ENCODE measurements at places on chromosomes 2 and 18. TPM values are rescaled to one million over a fixed set of nuclear protein-coding genes. Genes with fewer than 3 reads are reported as not detected.
A peak's percentile ranks its signal among the peaks of the same experiment; 100 is the strongest.

GRCh38 chr2:241892299-241893137, 23.0 kb downstream of the RTP5 start:
- H3K27ac ChIP-seq, result no peak overlapping the region
- no peak overlapping the region for H3K4me3 ChIP-seq
- H3K36me3 ChIP-seq, result no peaks in the 10 kb centered on the region
- H3K27me3 ChIP-seq, result no peaks in the 10 kb centered on the region
- peak; percentile 11 for DNase-seq

- H3K4me3 ChIP-seq, result no peak overlapping the region
- H3K36me3 ChIP-seq, result peaks cover 91% of the 10 kb centered on the region
- H3K4me1 ChIP-seq, result no peaks in the 10 kb centered on the region
- DNase-seq, result no peak
- H3K27me3 ChIP-seq, result no peaks in the 10 kb centered on the region
- no peak overlapping the region for H3K27ac ChIP-seq
Observed at GRCh38 chr18:23547306-23547705, 39.0 kb downstream of the NPC1 start.

DNA sequence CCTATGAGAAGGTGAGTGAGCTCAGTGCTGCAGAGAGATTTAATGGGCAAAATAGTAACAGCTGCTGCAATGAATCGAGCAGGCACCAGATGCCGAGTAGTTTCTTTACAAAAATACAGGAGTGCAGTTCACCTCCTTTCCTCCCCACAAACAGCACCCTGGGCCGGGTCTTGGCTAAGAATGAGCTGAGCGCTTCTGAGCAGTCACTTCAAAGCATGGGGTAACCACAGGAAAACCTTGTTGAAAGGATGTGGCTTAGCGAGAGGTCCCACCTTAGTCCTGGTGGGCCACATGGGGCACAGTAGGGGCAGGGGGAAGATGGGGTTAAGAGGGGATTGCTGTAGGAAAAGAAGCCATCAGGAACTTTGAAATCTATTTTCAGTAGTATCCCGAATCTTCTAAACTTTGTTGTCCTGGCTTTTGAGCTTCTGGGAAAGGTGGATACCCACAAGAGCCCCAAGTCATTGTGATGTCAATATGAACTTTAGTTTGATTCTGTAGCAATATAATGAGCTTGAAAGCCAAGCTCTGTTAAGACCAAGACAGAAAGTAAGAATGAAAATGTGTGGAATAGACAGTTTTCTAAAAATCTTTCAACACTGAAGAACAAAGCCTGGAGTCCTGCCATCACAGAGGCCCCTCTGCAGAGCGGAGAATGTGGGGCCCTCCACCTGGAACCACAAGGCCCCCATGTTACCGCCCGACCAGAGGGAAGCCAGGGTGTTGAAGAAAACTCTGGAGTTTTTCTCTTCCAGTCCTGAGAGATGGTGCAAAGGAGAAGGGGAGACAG, 101.0 kb upstream of the ZNF236 start:
- no peak for DNase-seq
- H3K27ac ChIP-seq, result no peak overlapping the region
- no peaks in the 10 kb centered on the region for H3K27me3 ChIP-seq
- H3K4me3 ChIP-seq, result no peak overlapping the region

DNA sequence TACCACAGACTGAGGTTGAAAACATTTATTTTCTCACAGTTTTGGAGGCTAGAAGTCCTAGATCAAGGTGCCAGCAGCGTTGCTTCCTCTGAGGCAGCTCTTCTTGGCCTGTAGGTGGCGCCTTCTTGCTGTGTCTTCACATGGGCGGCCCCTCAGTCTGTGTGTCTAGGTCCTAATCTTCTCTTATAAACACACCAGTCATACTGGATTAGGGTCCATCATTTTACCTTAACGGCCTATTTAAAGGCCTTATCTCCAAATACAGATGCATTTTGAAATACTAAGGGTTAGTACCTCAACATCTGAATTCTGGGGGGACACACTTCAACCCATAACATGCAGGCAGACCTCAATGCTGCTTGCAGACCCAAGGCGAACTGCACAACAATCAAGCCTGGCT, 4.4 kb upstream of the RMC1 start:
- peaks cover under 1% of the 10 kb centered on the region for H3K4me1 ChIP-seq
- no peaks in the 10 kb centered on the region for H3K27me3 ChIP-seq
- DNase-seq, result peak; percentile 51
- H3K4me3 ChIP-seq, result no peak overlapping the region

- no peaks in the 10 kb centered on the region for H3K27me3 ChIP-seq
- no peaks in the 10 kb centered on the region for H3K4me1 ChIP-seq
- no peaks in the 10 kb centered on the region for H3K36me3 ChIP-seq
- no peak for DNase-seq
Observed at GRCh38 chr2:5955921-5956320, 263.7 kb downstream of the SOX11 start.

DNA sequence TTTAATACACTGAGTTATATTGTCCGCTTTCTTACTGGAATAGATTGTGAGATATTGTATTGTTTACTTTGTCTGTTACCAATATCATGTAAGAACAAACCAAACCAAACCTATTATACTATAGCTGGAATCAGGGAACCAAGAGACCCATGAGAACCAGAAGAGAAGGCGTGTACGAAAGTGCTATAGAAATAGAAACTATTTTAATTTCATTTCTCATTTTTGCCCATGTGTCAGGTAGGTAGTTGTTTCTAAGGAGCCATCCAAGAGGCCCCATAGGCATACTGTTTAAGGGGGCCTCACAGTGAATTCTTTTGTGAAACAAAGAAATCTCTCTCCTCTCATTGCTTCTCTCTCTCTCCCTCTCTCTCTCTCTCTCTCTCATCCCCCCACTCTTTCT, 363.6 kb downstream of the RNF144A start:
- no peaks in the 10 kb centered on the region for H3K4me1 ChIP-seq
- H3K27me3 ChIP-seq, result no peaks in the 10 kb centered on the region
- DNase-seq, result no peak
- H3K27ac ChIP-seq, result no peak overlapping the region
- no peaks in the 10 kb centered on the region for H3K36me3 ChIP-seq

HAAO gene
- 2.5 TPM for total RNA-seq

CRYBA2 gene
- total RNA-seq, result not detected

All from gastrocnemius medialis (tissue), 4 donors.